ENCODE measurements at places on chromosomes 3 and 15.
A peak's percentile ranks its signal among the peaks of the same experiment; 100 is the strongest.

DNA sequence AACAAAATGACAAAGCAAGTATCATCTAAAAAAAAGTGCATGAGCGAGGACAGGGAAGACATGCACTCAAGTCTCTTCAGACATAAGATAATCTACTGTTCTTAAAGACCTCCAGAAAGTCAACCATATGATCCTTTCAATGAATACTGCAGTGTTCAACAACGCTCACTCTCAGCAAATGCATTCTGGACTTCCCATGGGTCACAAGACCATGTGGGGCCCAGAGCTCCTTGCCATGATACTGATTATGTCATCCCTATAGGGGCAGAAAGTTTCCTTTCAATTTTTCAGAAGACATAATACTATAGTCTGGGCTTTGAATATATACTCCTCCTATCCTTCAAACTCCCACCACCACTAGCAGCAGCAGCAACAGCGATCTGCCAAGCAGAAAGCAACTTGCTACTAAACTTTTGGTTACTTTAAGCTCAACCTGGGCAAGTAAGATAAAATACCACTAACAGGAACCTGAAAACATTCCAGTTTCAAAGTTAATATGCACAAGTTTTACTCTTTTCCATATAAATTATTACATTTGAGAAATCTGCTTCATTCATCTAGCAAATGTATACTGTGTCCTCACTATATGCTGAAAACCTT lies 143.5 kb downstream of the ADAM10 start:
- DNase-seq: no peak

- no peak for DNase-seq
These were observed 25.5 kb upstream of the ESYT3 start for GRCh38 chr3:138408751-138409570.

DNA sequence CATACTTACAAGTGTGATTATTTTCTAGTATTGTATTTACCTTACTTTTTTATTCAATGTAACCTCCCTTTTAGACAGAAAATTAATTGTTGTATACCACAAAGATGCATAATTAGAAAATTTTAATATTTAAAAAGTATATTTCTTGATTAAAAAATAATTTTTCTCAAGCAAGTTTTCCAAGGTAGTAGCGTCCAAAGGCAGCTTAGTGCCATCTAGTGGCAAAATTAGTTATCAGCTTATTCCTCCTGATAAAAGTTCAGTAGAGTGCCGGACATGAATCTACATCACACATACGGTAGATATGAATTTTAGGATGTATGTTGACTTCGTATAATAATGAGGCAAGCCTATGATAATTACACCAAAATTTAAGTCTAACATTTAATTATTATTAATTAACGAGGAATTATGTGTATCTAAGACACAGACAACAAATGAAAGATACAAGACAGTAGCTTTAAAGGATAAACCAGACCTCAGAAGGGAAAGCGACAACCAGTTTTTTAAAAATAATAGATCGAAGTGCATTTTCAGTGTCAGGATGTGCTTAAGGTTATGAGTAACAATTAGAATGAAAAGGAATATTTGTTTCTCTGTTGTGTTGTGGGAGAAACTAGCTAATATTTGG lies 405.9 kb downstream of the ROBO1 start:
- DNase-seq: no peak

DNA sequence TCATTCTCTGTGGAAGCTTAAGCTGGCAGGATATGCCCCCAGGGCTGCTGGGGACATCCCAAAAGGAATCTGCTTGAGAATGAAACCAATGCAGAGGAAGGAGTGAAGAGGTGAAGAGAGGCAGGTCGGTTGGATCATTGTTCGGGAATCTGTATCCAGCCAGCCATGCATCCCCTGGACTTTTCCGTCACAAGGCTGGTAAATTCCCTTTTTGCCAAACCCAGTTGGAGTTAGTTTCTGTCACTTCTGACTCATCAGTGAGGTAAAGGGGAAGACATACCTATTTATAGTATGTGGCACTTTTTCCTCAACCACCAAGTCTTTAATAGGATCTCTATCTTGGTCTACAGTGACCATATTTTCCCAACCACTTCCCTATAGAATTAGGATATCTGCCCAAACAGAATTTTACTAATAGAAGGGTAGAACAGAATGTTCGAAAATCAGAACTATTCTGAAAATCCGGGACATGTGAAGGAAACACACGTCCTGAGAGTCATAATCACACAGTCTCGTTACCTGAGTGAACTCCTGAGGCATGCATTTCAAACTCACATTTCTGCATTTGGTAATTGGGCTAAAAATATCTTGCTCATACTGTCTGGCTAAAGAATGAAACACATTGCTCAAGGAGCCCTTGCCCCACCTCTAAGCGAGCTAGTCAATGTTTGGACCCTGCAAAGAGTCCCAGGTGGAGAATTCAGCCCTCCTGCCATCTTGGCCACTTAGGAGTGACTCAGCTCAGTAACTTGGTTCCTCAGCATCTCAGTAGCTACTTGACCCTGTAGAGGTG lies 289.7 kb upstream of the ADAMTS9 start:
- DNase-seq: no peak

DNA sequence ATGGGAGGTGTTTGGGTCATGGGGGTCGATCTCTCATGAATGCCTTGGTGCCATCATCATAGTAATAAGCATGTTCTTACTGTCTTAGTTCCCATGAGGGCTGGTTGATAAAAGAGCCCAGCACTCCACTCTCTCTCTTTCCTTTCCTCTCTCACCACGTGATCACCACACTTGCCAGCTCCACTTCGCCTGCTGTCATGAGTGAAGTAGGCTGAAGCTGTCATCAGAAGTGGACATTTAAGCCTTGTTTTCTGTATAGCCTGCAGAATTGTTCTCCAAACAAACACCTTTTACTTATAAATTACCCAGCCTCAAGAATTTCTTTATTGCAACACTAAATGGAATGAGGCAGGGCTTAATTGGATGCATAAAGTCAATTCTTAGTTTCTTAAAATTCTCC lies 6.1 kb downstream of the OR5H1 start:
- no peak for DNase-seq

- no peak for DNase-seq
These were observed 58.9 kb upstream of the ULK4 start for GRCh38 chr3:42020684-42021307.

DNA sequence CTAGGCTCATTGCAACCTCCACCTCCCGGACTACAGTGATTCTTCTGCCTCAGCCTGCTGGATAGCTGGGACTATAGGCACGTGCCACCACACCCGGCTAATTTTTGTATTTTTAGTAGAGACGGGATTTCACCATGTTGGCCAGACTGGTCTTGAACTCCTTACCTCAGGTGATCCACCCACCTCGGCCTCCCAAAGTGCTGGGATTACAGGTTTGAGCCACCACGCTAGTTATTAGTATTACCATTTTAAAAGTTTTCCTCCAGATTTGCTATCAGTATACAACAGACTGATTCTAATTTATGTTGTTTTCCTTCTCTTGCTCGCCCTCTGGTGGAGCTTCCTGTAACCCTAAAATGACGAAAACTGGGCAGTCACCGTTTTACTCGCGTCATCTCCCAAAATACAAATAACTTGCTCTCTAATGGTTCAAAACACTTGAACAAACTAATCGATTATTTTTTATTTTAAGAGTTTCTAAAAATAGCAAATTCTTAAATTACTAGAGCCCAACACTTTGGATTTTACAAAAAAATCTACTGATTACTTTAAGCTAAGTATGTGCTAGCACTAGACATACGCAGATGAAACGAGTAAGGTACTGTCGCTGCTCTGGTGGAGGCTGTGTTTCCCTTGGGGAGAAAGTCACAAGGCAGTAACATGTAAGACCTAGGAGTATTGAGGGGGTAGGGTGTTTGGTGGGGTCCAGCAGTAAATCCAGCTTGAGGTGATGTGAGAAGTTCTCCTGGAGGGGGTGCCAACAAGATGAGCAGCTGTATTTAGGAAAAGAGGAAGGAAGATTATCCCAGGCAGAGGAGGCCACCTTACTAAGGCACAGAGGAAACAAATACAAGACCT lies 203.3 kb downstream of the MBNL1 start:
- peak; percentile 23 for DNase-seq

DNA sequence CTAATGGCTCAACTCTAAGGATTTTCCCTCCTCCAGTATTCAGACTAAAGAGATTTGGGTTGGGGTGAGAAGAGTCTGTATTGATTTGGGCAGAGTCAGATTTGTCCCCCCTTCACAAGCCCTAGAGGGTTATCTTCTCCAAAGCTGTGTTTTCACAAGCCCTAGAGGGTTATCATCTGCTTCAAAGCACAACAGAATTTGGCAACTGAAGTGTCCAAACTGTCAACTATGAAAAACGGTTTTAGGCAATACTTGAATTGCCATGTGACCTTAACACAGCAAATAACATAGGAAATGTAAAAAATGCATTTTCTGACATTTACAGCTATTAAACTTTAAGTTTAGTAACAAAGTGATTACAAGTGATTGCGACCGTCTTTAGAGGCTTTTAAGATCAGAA lies 119.9 kb downstream of the IMPG2 start:
- no peak for DNase-seq

DNA sequence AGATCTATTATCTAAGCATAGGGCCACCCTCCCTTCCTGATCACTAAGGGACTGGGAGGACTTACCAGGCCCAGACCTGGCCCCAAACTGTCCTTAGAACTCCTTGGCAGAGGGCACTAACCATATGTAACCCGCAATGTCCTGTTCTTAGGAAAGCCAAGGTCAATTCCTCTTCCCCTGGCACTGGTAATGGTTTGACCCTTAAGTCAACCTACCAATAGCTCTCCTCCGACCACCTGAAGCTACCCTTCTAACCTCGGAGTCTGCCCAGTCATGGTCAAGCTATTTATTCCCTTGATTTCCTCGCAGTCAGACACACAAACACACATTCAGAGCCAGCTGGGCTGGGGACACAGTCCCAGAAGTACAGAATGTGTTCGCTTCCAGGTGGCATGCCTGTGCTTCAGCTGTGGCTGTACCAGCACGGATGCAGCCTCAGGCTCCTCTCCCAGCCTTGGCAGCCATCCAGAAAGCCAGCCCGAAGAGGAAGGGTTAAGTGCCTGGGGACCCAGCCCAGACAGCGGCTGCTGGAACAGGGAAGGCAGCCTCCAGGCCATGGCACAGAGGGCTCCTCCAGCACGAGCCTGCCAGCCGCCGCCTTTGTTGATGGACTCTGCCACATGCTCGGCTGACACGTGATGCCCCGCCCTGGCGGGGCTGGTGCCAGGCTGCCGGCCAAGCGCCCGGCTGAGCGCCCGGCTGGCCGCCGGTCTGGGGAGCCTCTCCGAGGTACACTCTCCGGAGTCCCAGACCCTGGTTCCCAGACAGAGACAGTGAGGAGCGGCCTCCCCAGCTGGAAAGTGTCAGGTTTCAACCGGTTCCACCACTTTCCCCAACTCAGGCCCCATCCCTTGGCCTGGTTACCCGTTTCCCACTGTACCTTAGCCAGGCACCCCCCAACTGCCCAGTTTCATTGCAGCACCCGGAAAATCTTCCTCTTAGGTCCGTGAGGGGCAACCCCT lies 5.5 kb downstream of the BMF start:
- DNase-seq: no peak

GRCh38 chr15:33757516-33758232 lies 210.6 kb upstream of the CHRM5 start:
- no peak for DNase-seq

DNA sequence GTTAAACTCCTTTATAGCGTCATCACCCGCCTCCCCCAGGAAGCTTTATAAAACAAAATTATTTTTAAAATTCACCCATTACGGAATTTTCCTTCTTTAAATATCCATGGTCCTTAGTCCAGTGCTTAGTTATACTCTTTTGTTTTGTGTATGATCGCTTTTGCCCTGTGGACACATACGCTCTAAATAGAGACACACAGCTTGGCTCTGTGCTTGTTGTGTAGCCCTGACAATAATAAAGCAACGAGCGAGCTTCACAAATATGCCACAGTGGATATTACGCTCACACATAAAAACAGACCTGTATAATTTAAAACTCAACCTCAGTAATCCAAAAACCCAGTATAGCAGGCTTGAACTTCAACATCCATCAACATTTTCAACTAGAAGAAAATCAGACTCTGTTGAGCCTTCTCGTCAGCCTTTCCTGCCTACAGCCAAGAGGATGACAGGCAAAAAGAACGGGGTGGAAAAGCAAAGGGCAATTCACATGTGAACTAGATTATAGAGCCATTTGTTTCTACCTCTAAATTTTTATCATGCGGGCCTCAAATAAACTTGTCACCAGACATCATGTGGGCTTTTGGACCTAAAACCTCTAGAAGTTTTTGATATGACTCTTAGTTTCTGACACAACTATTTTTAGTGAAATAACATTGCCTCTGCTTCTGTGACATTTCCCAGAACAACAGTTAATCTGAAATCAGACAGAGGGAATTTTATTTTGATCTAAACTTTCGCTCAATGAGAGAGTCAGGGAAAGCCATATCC lies 89.6 kb upstream of the THBS1 start:
- DNase-seq: no peak

DNA sequence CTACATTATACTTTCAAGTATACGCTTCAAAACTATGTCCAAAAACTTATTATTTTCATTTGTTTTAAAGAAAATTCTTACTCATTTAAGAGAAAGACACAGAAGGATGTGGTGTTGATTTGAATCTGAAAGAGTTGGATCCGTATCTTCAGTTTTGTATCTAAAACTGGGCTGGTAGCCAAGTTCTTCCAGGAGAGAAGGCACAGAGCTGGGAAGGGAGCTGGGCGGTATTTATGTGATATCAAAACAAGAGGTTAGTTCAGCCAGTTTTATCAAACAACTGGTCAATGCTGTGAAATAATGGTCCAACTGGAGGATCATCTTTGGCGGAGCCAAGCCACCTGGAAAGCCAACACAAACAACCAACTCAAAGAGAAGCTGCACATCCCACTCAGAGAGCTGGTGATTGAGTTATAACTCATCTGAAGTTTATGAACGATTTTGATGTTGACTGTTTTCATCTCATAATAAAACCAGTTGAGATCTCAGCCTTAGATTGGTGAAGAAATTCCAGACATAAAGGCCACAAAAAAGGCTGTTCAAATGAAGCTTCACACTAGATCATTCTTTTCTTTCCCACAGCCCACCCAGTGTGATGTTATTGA lies 489.6 kb upstream of the RASGRP1 start:
- no peak for DNase-seq

GRCh38 chr3:176522436-176522835 lies 674.8 kb downstream of the TBL1XR1 start:
- DNase-seq: no peak

- DNase-seq: no peak
These were observed 100.1 kb upstream of the LPP start for GRCh38 chr3:188053710-188054380.

DNA sequence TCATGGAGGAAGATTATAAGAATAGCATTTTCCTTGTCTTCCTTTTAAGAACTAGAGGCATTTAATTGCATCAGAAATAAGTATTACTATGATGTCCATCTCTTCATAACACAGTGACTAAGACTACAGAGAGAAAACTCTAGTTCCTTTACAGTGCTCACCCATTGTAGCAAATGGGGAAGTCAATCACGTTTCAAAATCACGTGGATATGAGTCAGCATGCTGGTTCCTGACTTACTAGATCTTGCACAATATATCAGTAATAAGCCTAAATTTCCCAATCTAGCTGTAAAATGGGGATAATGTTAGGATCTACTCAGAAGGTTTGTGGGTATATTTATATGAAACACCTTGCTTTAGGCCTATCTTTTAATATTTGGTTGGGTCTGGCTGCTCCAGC lies 254.8 kb upstream of the EOMES start:
- no peak for DNase-seq

Measured in C1 segment of cervical spinal cord (tissue), 14 donors.